ENCODE measurements at places on chromosomes 7 and 10. TPM values are rescaled to one million over a fixed set of nuclear protein-coding genes. Genes with fewer than 3 reads are reported as not detected.

- DNase-seq, result no peak
Measured at GRCh38 chr10:131496351-131497052, 185.0 kb upstream of the TCERG1L start.

TOMM7 gene
- 460 TPM for polyA plus RNA-seq

- no peak for DNase-seq
Measured at GRCh38 chr7:17205910-17206309, 92.5 kb upstream of the AHR start.

DNA sequence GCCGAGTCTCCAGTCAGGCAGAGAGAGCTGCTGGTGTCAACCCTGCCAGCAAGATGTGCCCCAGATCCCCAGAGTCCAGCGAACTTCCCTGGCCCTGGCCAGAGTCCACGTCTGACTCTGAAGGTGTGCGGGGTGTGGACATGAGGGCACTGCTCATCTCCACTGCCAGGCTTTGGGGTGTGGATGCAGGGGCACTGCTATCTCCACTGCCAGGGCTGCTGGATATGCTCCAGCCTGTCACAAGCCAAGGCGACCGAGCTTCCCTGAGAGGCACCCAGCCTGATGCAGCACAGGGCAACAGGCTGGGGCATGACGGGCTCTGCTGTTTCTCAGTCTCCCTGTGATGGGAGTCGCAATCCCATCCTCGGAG, 596.8 kb downstream of the PTPRN2 start:
- no peak for DNase-seq

GRCh38 chr7:57179776-57180415, 47.7 kb upstream of the ZNF479 start:
- no peak for DNase-seq

WNT8B gene
- polyA plus RNA-seq, result not detected

DNA sequence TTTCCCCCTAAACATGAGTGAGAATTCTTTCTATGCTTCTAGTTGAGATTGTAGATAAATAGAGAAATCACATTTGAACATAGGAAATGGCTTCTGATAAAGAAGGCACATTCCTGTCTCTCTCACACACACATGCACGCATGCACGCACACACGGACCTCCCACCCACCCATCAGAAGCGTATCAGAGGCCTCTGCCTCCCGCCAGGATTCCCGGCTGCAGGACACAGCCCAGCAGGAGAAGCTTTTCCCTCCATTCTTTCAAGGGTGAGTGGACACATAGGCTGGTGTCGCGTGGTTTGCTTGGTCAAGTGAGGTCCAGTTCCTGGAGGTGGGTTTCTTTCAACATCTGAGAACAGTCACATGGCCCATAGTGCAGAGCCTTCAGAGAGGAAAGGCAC, 34.2 kb downstream of the KLF6 start:
- no peak for DNase-seq

- no peak for DNase-seq
Measured at GRCh38 chr7:81233208-81233940, 314.5 kb upstream of the SEMA3C start.

DNA sequence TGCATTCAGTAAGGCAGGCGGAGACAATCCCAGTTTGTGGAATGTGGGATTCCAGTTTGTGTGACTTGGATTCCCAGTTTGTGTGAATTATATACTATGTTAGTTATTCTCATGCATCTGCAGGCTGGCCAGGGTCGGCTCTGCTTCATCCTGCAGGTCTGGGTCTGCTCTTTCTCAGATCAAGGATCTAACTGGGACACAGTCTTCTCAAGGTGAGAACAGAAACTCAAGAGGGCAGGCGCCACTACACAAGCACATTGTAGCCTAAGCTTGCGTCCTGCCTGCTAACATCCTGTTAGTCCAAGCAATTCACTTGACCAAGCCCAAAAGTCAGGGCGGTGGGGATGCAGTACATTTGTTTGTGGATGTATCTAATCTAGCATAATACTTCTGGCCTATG, 131.1 kb downstream of the SNX10 start:
- no peak for DNase-seq

Measured in GM12878 (cell line).